Esophagus mucosa (tissue), 1 donor: ENCODE measurements at places on chromosomes 5 and 9. TPM values are rescaled to one million over a fixed set of nuclear protein-coding genes. Genes with fewer than 3 reads are reported as not detected.
A peak's percentile ranks its signal among the peaks of the same experiment; 100 is the strongest.

GRCh38 chr5:142800776-142801494, 30.8 kb downstream of the ARHGAP26 start:
- peak; percentile 25 for ATAC-seq

- ATAC-seq: no peak
These were observed 572 bp downstream of the NR4A3 start for GRCh38 chr9:99822109-99822805.

- no peak for ATAC-seq
These were observed 537.7 kb upstream of the NMUR2 start for GRCh38 chr5:152942633-152943336.

DNA sequence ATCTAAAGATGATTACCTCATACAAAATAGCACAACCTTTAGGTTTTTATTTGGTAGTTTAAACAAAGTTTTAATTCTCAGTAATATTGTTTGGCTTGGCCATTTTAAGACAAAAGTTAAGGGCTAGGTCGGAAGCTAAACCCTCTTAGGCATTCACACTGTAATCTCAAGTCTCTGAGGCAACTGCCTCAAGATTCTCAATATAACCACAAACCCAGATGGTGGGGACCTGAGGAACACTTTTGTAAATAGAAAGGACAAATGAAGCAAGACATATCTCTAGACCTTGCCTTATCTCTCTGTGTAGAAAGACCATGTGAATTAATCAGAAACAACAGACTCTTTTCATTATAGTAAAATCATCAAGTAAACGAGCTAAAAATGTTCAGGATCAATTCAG, 500.2 kb upstream of the CDH6 start:
- no peak for ATAC-seq

- no peak for ATAC-seq
These were observed 191.8 kb downstream of the MSX2 start for GRCh38 chr5:174916227-174916626.

DNA sequence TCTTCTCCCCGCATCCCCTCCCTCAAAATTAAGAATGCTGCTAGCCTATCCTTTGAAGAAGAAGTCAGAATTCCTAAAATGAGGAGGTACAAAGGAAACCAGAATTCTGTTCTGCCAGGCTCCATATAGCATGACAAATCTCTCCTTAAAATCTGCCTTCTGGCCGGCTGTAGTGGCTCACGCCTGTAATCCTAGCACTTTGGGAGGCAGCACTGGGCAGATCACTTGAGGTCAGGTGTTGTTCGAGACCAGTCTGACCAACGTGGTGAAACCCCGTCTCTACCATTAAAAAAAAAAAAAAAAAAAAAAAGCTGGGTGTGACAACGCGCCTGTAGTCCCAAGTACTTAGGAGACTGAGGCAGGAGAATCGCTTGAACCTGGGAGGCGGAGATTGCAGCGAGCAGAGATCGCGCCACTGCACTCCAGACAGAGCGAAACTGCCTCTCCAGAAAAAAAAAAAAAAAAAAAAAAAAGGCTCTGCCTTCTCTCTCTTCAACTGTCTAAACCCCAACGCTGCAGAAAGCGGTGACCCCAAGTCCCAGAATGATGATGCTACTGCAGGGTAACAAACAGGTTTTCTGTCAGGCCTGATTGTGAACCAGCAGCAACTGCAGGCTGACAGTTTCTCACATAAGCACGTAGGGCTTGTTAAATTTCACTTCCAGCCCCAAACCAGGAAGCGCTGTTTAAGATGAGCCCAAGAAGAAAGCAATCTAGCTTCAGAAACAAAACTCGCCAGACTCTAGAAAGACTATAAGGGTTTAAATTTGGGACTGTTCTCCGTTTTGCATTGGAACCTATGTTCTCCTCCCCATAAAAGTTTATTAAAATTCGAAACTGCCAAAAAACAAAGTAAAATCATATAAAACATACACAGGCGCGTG, 963 bp upstream of the CAST start:
- ATAC-seq: no peak

DNA sequence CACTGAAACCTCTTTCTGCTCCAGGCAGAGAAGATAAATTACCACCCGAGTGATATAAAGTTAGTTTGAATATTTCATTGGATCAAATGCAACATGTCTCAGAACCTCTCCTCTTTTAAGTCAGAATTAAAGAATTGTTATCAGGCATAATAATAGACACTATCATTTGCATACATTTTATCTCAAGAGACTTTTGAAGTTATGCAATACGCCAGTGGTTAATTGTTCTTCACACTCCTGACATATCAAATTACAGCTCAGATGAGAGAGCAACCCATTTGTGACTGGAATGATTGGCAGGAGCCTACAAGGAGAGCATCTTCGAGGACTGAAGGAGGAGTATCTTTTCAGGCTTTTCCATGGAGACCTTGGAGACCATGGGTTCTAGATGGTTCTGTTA, 452.2 kb downstream of the KDM4C start:
- no peak for ATAC-seq

DNA sequence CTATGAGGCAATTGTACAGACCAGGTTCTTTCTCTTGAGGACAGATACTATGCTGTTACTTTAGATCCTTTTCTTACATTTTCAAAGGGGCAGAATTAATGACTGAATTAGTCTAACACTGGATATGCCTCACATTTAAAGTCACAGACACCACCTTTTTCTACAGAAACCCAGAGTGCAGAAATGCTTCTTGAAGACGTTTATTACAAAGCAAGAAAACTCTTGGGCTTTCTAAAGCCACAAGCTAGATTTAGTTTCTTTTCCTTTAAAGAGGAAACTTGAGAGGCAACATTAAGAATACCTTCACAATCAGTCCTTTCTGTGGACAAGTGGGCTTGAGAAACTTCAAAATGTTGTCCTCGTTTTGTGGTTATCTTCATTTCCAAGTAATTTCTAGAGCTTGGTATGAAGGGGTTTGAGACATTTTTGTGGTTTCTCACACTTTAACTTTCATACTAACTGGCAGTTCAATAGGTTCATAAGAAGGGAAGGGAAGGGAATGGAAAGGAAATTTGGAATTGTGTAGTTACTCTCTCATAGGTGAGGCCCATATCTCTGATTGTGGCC, 527.4 kb downstream of the RASEF start:
- ATAC-seq: no peak

- ATAC-seq: no peak
These were observed 200.4 kb downstream of the LRRC70 start for GRCh38 chr5:62779010-62779422.

DNA sequence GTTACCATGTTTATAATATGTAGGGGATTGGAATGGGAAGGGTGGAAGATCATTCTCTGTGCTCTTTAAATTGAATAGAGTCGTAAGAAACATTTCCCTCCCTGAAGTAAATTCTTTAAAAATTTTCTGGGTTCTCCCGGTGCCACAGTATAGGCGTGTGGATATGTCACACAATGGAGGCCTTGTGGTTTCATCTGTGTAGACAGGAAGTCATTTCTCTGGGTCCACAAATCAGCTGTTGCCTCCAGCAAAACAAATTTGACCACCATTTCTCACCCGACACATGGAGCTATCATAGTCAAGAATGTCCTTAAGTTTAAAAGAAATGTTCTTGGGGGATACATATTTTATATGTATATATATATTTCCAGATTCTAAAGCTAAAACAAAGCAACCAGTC, 17.4 kb downstream of the CEP78 start:
- ATAC-seq: no peak

- ATAC-seq: no peak
These were observed 15.2 kb downstream of the NFIL3 start for GRCh38 chr9:91408475-91408874.

- ATAC-seq: no peak
These were observed 194.5 kb downstream of the ICE1 start for GRCh38 chr5:5617024-5617423.

DNA sequence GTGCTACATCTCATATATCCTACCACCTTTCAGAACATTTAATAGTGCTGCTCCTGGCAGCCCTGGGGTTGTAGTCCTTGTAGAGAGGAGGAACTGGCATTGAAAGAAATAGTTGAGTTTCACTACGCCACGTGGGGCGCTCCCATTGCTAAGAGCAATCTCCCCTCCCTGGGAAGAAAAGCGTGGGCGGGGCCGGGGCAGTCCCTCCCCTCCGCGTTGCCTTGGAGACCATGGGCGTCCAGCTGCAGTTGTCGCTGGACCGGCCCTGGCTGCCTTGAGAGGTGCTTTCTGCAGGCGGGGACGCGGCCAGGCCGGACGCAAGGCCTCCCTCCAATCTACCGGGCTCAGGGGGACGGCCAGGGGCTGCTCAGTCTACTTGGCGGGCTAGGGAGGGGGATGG, 368 bp upstream of the CCDC180 start:
- ATAC-seq: peak; percentile 88

GNPDA1 gene
- total RNA-seq: 12.9 TPM

GRCh38 chr9:36566813-36567221, 5.9 kb upstream of the MELK start:
- ATAC-seq: peak; percentile 84

GRCh38 chr9:136703276-136703860, 9.0 kb upstream of the DIPK1B start:
- no peak for ATAC-seq

TMEM232 gene
- 0.56 TPM for total RNA-seq

- ATAC-seq: no peak
These were observed 1018.4 kb downstream of the TAF11L14 start for GRCh38 chr5:18652404-18653215.

DNA sequence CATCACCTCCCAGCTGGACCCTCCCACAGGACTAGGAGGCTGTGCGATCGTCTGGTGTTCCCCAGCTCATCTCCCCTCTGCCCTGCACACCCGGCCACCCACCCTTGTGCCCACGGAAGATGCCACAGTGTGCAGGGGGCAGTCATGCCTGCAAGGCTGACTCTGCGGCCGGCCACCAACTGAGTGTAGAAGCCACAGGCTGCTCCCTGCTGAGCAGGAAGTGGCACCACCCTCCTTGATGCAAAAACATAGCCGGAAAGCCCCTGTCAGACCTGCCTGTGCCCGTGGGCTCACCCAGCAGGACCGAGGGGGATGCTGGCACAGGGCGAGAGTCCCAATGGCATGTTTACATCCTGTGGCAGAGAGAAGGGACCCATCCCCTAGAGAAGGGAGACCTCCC, 40.3 kb upstream of the SLC12A7 start:
- ATAC-seq: peak; percentile 46

RNF208 gene
- 11.2 TPM for total RNA-seq

DNA sequence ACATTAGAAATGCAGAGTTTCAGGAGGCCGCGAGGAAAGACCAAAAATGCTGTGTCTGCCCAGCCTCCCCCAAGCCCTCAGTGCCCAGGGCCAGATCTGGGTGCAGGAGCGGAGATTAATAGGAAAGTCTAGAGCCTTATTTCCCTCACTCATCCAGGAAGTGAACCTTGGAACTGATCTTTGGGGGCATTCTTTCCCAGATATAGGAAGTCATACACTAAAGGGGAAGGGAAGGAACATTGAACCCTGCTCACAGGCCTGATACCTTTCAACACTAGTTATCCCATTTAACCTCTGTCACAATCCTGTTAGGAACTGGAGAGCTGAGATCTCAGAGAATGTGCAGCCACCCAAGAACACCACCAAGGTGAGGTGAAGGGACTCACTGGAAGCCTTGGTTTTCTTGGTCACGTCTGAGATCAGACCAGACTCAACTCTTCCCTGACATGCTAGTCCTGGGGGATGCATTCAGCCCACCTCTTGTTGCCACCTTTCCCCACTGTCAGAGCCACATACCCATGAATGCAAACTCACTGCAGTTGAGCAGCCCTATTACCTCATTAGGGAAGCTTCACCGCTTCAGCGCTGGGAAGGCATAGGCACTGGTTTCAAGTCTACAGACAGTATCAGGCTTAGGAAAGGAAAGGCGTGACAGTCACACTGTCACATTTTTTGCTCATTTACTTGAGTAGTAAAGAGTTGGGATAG, 95.0 kb downstream of the KIAA1958 start:
- no peak for ATAC-seq

DNA sequence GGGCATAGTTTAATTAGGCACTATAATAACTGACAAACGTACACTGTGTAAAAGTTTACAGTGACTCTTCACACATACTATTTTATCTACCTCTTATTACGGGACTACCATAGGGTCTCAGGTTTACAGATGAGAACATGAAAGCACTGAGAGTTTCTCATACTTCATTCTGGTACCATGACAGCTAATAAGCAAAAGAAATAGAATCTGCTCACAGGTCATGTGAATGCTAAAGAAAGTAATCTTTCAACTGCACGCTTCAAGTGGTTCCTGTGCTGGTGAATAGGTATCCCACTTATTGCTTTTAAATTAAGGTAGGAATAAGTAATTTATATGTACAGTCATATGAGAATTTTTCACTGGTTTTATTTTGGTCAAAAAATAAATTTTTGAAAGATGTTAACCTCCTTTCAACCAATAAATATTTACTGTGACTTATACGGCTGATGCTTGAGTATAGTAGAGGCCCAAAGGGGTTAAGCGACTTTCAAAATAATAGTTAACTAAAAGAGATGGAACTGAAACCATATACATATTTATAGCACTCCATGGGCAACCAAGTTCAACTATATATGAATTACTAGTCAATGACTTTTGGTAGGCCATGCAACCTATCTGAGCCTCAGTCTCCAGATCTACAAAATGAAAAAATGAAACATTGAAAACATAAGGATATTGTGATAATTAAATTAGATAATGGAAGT, 8.1 kb downstream of the CDKN2A start:
- ATAC-seq: no peak

DNA sequence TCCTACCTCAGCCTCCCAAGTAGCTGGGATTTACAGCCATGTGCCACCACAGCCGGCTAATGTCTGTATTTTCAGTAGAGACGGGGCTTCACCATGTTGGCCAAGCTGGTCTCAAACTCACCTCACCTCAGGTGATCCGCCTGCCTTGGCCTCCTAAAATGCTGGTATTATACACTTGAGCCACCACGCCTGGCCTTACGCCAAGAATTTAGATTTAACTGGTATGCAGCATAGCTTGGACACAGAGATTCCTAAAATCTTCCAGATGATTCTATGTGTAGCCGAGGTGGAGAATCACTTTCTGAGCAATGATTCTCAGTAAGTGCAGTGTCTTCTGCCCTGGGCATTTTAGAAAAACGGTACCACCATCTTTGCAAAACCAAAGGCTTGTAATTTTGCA, 74.1 kb downstream of the HABP4 start:
- ATAC-seq: no peak

DNA sequence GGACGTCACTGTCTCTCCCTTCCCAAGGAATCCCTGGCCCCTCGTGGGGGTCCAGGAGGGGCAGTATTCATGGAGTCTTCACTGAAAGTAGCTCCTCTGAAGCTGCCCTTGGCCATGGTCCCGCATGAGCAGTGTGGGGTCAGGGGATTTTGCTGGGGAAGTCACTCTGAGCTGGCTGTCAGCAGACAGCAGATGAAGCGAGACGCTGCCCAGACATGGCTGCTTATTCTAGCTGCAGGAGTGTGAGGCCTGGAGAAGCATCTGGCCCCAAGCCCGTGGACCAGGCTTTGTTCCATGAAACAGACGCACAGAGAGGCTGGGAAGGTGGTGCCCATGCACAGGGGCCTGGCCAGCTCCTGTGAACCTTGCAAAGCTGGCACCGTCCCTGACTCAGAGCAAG, 21.5 kb upstream of the ASS1 start:
- ATAC-seq: no peak

- ATAC-seq: no peak
These were observed 6.5 kb downstream of the CAST start for GRCh38 chr5:96668725-96669124.

BTNL8 gene
- total RNA-seq: not detected

CMYA5 gene
- 0.36 TPM for total RNA-seq

GRCh38 chr9:93205045-93205768, 21.3 kb downstream of the WNK2 start:
- ATAC-seq: no peak
